ENCODE measurements at places on chromosomes 16 and 17.

GRCh38 chr17:79781736-79782575 lies 4.0 kb downstream of the CBX2 start:
- no peak for DNase-seq

GRCh38 chr17:16440901-16441629 lies 25.7 kb downstream of the TRPV2 start:
- DNase-seq: no peak

DNA sequence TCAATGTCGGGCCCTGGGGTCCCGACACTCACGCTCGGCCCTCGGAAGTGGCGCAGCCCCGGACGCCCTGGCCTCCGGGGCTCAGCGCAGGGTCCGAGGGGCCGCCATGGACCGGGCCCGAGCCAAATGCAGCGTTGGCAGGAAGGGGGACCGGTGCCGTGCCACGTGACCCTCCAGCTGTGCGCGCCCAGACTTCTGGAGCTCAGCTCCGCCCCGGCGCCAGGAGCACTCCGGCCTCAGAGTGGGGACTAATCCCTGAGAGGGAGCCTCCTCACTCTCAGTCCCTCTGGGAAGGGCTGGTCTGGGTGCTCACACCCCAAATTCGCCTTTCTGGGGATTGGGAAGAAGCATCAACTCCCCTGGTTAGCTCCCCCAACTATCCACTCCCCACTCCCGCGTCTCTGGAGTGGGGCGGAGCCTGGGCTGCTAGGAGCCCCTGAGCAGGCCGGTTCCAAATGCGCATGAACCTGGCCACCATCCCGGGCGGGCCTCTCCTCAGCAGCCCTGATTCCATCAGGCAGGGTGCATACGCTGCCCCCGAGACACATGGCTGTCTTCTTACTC lies at the start of gene B3GNT9:
Gene B3GNT9 (minus strand): TSS at position 166 of the 564 bp plus-strand sequence. CDS start 513 bp downstream, outside the sequence.
- DNase-seq: no peak

GRCh38 chr16:4743226-4743878 lies 9.0 kb downstream of the DNAAF8 start:
- no peak for DNase-seq

Data from NCI-H1436 treated with DMSO at 0.1 percent for 48 hours (cell line).